ENCODE measurements at places on chromosomes 2 and 18. TPM values are rescaled to one million over a fixed set of nuclear protein-coding genes. Genes with fewer than 3 reads are reported as not detected.

Gene TMEM37
- total RNA-seq = 1.6 TPM

Gene FKBP1B
- 9.3 TPM for total RNA-seq

Gene NXPH2
- not detected for total RNA-seq

Gene POTEF
- not detected for total RNA-seq

Gene CENPA
- 54.6 TPM for total RNA-seq

Gene CNNM3
- 14.4 TPM for total RNA-seq
